CD4-positive, alpha-beta memory T cell (primary cell): ENCODE measurements at places on chromosomes 1 and 21. TPM values are rescaled to one million over a fixed set of nuclear protein-coding genes. Genes with fewer than 3 reads are reported as not detected.

ARID1A gene
- 30.4 TPM for polyA plus RNA-seq

CELA3B gene
- not detected for polyA plus RNA-seq

DNAJC6 gene
- 0.35 TPM for polyA plus RNA-seq

DNA sequence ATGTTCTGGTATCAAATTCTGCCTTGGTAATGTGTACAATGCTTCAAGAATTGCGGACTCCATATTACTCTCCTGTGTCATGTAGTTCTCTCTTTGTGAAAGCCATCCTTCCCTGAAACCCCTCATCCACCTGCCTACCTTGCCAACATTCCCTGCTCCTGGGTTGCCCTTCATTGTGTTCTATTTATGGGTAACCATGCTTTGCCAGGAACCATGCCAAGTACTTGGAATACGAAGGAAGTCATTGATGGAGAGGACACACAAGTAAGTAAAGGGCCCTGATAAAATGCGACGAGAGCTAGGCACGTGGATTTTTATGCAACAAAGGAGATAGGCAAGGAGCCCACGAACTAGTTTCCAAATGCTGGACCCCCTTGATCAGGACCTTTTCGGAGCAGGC lies 300.8 kb downstream of the DISC1 start:
- H3K27me3 ChIP-seq = no peaks in the 10 kb centered on the region
- H3K4me1 ChIP-seq = peaks cover 14% of the 10 kb centered on the region
- no peak overlapping the region for H3K27ac ChIP-seq
- no peak for DNase-seq
- H3K4me3 ChIP-seq = no peak overlapping the region
- H3K36me3 ChIP-seq = no peaks in the 10 kb centered on the region

GRCh38 chr1:100622037-100622436 lies 84.1 kb downstream of the GPR88 start:
- no peaks in the 10 kb centered on the region for H3K27me3 ChIP-seq
- H3K27ac ChIP-seq = no peak overlapping the region
- H3K4me3 ChIP-seq = no peak overlapping the region
- H3K36me3 ChIP-seq = no peaks in the 10 kb centered on the region

GRCh38 chr1:64337926-64338325 lies 132.0 kb upstream of the CACHD1 start:
- H3K4me1 ChIP-seq = no peaks in the 10 kb centered on the region
- H3K27ac ChIP-seq = no peak overlapping the region
- no peak for DNase-seq
- no peaks in the 10 kb centered on the region for H3K27me3 ChIP-seq

DNA sequence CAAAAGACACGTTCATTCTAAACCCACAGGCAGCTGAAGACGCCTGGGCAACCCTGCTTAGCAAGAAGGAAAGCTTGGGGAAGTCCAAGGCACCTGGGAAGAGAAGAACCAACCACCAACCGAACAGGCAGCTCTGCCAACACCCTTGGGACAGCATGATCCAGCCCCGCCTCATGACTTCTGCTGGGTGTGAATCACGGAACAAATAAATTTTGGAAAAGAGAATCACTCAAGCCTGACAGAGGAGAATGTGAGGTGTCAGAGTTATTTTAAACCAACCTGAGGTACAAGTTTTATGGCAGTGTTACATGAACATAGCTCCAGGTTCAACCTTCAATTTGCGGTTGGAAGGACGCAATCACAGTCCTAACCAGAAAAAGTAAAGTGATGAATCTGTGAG lies 10.0 kb upstream of the PADI4 start:
- no peak overlapping the region for H3K27ac ChIP-seq
- no peak for DNase-seq
- H3K36me3 ChIP-seq = no peaks in the 10 kb centered on the region
- H3K27me3 ChIP-seq = no peaks in the 10 kb centered on the region
- H3K4me1 ChIP-seq = no peaks in the 10 kb centered on the region

GRCh38 chr1:223175633-223176032 lies 32.6 kb upstream of the TLR5 start:
- no peak for DNase-seq
- H3K4me3 ChIP-seq = no peak overlapping the region
- no peaks in the 10 kb centered on the region for H3K27me3 ChIP-seq
- no peak overlapping the region for H3K27ac ChIP-seq
- H3K4me1 ChIP-seq = no peaks in the 10 kb centered on the region

DNA sequence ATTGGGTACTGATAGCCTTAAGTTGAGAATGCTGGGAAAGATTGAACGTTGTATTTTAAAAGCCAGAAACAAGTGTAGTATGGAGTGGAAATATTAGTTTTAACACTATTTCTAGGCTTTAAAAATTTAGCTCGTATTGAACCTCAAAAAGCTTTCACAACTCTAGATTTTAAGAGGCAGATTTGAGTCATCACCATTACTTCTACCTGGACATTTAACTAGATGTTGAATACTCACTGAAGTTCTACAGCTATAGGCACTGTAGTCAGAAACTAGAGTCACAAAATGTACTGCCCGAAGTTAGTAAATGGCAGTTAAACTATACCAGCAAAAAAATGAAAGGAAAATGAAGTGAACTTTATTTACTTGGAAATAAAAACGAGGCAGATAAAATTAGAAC lies 96.5 kb downstream of the NEK7 start:
- no peak for DNase-seq
- H3K36me3 ChIP-seq = no peaks in the 10 kb centered on the region
- peaks cover 11% of the 10 kb centered on the region for H3K4me1 ChIP-seq
- H3K27me3 ChIP-seq = no peaks in the 10 kb centered on the region
- no peak overlapping the region for H3K27ac ChIP-seq
